ENCODE measurements at places on chromosomes 2 and 18. TPM values are rescaled to one million over a fixed set of nuclear protein-coding genes. Genes with fewer than 3 reads are reported as not detected.

Gene GREB1
- total RNA-seq, result 0.10 TPM

DNA sequence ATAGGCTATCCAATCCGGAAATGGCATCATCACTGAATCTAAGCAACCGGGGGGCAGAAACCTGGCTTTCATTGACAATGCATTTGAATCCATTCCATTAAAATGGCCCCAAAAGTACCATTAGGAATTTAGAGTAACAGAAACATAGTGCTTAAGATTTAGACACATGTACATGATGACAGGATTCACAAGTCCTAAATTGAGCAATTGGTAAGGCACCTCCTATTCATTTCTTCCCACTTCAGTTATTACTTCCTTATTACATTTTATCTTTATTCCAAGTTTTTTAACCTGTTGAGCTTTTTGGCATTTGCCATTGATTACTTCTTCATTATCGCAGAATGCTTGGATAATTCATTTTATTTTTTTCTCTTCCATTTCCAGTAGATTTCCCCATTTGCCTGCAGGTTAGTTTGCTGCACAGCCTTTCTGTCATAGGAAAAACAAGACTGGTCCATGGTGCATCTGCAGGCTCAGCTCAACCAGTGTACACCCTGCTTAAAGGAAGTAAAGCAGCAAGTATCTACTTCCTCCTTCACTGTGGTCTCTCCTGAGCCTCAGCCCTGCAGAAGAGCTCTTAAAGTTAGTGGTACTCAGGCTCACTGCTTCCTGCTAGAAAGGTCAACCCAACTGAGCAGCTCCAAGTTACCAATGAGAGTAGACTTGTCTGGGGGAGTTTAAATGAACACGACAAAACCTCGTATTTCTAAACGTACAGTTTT, 89.2 kb downstream of the DOCK10 start:
- DNase-seq, result peak; percentile 67
- H3K36me3 ChIP-seq, result peaks cover 70% of the 10 kb centered on the region
- H3K4me3 ChIP-seq, result peak overlapping the region; percentile 18
- no peaks in the 10 kb centered on the region for H3K27me3 ChIP-seq
- peak overlapping the region; percentile 77 for H3K27ac ChIP-seq
- peaks cover 89% of the 10 kb centered on the region for H3K4me1 ChIP-seq

DNA sequence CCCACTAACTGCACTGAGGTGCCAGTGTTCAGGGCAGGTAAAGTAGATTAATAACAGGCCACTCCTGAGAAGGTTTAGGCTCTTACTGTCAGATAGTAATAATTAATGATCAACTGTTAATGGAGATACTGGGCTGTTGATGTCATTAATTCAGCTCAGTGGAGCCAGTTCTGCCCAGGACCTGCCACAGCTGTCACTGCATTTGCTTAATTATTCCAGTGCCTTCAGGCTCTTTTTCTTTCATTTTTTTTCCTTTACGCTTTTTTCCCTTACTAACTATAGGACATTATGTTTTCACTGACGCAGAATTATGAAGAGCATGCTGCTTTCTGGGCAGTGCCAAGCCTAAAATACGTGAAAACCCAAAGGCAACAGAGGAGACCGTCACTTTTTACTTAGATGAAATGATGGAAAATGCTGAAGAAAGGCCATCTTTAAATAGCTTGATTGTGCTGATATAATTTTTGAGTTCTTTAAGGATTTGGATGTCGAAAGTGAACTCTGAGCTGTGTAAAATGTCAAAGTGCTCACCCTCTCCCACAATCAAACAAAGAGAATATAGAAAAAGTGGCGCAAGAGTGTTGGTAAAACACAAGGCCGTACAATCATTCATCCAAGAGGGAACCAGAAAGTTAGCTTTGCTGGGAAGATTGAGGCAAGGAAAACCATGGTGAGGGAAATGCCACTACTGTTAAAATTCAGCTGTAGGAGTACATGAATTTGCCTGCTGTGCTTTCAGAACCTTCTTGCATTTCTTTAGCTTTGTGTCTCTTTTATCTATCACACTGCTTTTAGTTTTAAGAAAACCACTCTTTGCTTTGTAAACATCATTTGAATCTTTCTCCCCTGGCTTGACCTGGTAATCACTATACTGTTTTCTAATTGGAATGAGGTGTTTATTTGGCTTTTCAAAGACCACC, 192.0 kb upstream of the ZEB2 start:
- H3K4me1 ChIP-seq, result no peaks in the 10 kb centered on the region
- H3K27ac ChIP-seq, result no peak overlapping the region
- DNase-seq, result no peak
- H3K36me3 ChIP-seq, result no peaks in the 10 kb centered on the region
- no peaks in the 10 kb centered on the region for H3K27me3 ChIP-seq

DNA sequence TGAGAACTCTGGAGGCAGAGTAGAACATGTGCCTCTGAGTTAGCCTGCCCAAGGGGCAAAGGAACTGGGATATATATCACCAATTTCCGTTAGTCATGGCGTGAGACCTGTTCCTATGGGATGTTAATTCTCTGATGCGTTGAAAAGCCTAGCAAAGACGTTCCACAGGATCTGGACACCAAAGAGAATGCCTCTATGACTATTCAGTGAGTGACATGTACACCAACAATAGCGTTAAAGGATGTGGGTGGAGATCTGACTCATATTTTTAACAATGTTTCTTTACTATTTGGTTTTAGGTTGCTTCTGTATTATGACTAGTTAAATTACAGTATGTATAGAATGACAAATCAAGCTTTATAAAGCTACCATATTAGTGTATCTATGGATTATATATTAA, 320.9 kb upstream of the MC4R start:
- no peaks in the 10 kb centered on the region for H3K27me3 ChIP-seq
- H3K27ac ChIP-seq, result no peak overlapping the region
- no peak overlapping the region for H3K4me3 ChIP-seq
- no peaks in the 10 kb centered on the region for H3K36me3 ChIP-seq
- H3K4me1 ChIP-seq, result no peaks in the 10 kb centered on the region
- DNase-seq, result no peak

DNA sequence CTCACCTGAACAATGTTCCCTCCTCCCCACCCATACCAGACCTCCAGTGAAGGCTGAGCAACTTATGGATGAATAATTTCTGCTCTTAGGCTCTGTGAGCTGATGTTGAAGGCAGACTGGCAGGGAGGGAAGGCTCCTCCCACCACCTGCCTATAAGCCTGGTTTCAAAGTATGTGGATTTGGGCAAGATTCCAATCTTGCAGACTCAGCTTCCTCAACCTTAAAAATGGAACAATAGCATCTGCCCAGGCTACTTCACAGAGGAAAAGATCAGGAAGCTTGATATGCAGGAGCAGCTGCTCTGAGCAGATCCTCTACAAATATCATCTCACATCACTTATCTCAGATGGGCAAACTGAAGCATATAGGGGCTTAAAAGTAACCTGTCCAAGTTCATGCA, 112.2 kb downstream of the ZFP36L2 start:
- DNase-seq, result no peak
- H3K27ac ChIP-seq, result no peak overlapping the region
- H3K36me3 ChIP-seq, result peaks cover 14% of the 10 kb centered on the region
- no peaks in the 10 kb centered on the region for H3K27me3 ChIP-seq
- no peak overlapping the region for H3K4me3 ChIP-seq

GRCh38 chr2:152513029-152513428, 178.1 kb downstream of the FMNL2 start:
- no peaks in the 10 kb centered on the region for H3K36me3 ChIP-seq
- H3K27ac ChIP-seq, result no peak overlapping the region
- no peak overlapping the region for H3K4me3 ChIP-seq
- peaks cover 9% of the 10 kb centered on the region for H3K27me3 ChIP-seq

GRCh38 chr18:832085-832681, 20.1 kb upstream of the YES1 start:
- H3K4me3 ChIP-seq, result no peak overlapping the region
- DNase-seq, result peak; percentile 29
- peaks cover 22% of the 10 kb centered on the region for H3K4me1 ChIP-seq
- no peak overlapping the region for H3K27ac ChIP-seq

DNA sequence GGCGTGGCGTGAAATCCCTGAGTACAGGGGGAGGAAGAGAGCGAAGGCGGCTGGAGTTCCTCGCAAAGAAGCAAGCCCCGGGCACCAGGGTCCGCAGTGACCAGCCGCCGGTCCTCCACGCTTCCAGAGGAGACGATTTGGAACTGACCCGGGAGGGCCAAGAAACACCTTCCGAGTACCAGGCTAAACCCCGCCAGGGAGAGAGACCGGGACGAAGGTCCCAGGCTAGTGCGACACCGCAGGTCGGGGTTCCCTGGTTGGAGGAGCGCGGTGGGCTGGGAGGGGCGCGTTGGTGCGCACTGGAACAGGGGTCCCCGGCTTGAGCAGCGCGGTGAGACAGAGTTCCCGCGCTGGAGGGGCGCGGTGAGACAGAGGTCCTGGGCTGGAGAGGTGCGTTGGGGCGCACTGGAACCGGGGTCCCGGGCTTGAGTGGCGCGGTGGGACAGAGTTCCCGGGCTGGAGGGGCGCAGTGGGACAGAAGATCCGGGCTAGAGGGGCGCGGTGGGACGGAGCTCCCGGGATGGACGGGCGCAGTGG, 901 bp downstream of the WDFY1 start:
- peak overlapping the region; percentile 95 for H3K4me3 ChIP-seq
- peaks cover 38% of the 10 kb centered on the region for H3K36me3 ChIP-seq
- H3K27ac ChIP-seq, result peak overlapping the region; percentile 97

Gene IL36G
- not detected for total RNA-seq

- DNase-seq, result no peak
- H3K4me1 ChIP-seq, result no peaks in the 10 kb centered on the region
- peaks cover 10% of the 10 kb centered on the region for H3K27me3 ChIP-seq
- H3K4me3 ChIP-seq, result no peak overlapping the region
- H3K36me3 ChIP-seq, result no peaks in the 10 kb centered on the region
Observed at GRCh38 chr2:88472811-88473210, 20.3 kb upstream of the FOXI3 start.

- H3K27ac ChIP-seq, result no peak overlapping the region
- H3K27me3 ChIP-seq, result no peaks in the 10 kb centered on the region
- H3K4me1 ChIP-seq, result no peaks in the 10 kb centered on the region
- DNase-seq, result no peak
Observed at GRCh38 chr18:13550418-13551304, 175.7 kb downstream of the FAM210A start.

- peaks cover 52% of the 10 kb centered on the region for H3K27me3 ChIP-seq
- H3K27ac ChIP-seq, result no peak overlapping the region
- H3K36me3 ChIP-seq, result no peaks in the 10 kb centered on the region
- peak; percentile 33 for DNase-seq
- peaks cover 9% of the 10 kb centered on the region for H3K4me1 ChIP-seq
Observed at GRCh38 chr2:164840930-164841718, 499 bp downstream of the COBLL1 start.

Gene LYPD1
- not detected for total RNA-seq

Gene DYNAP
- not detected for total RNA-seq

- H3K27ac ChIP-seq, result no peak overlapping the region
- H3K36me3 ChIP-seq, result peaks cover 3% of the 10 kb centered on the region
Observed at GRCh38 chr2:240467659-240468302, 32.3 kb downstream of the GPC1 start.

DNA sequence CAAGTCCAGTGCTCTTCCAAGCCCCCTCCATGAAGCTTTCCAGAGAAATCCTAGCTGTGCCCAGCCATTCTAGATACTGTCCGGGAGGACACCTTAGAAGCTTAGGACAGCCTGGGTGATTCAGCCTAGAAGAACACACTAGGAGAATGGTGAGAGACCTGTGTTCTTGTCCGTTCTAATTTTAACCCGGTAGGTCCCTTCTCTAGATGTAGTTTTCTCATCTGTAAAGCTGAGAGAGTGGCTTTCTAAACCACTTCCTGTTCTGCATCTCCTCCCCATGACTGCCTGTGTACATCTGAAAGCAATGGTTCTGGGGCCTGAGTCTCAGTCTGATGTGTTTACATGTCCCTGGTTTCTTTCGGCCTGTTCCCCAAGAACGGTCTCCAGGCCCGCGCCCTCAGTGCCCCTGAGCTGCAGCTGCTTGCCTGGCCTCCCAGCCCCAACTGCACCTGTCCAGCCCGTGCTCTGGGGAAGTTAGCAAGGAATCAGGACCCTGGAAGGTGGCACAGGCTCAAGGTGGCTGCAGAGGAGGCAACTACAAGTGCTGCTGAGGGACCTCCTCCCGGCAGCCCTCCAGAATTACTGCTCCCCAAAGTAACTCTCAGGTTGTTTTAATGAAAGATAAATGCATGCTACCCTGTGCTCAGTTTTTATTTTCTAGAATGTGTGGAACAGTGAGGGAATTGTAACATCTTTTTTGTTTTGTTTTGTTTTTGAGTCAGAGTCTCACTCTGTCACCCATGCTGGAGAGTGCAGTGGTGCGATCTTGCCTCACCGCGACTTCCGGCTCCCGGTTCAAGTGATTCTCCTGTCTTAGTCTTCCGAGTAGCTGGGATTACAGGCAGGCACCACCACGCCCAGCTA, 105.9 kb downstream of the LBH start:
- peaks cover 2% of the 10 kb centered on the region for H3K36me3 ChIP-seq
- peak overlapping the region; percentile 99 for H3K27ac ChIP-seq
- H3K4me3 ChIP-seq, result peak overlapping the region; percentile 68
- peaks cover 76% of the 10 kb centered on the region for H3K4me1 ChIP-seq
- H3K27me3 ChIP-seq, result no peaks in the 10 kb centered on the region

DNA sequence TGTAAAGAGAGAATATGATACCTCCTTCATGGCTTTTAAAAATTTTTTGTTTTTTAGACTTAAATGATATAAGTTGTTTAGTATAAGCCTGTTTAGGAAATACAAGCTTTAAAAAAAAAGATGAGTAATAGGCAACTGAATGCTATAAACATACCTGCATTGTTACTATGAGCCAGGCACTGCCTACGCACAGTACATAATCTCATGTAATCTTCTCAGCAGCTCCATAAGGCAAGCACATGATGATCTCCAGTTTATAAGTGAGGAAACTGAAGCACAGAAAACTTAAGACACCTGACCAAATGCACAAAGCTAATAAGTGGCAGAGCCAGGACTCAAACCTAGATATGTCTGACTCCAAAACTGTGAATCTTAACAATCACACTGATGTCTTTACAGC, 156.3 kb upstream of the SLC1A4 start:
- peaks cover 16% of the 10 kb centered on the region for H3K4me1 ChIP-seq
- H3K27ac ChIP-seq, result no peak overlapping the region
- DNase-seq, result no peak
- H3K4me3 ChIP-seq, result no peak overlapping the region
- peaks cover 14% of the 10 kb centered on the region for H3K27me3 ChIP-seq
